ENCODE measurements at places on chromosomes 11 and 22.

GRCh38 chr11:16924826-16925560, 89.2 kb downstream of the PLEKHA7 start:
- peak; percentile 22 for DNase-seq

DNA sequence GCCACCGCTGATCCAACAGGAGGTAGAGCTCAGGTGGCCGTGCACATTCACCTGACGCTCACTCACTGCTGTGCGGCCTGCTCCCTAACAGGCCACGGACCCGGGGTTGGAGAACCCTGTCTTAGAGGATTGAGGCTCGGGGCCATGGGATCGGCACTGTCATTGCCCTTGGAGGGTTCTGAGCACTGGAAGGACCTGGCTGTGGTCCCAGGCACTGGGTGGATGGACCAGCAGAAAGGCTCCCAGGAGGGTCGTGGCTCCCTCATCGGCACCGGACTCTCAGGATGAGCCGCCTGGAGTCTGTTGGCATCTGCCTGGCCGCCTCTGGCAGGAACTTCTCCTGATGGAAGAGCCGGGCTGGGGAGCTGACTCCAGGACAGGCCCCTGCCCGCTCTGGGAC, 6.5 kb downstream of the KCNQ1 start:
- no peak for DNase-seq

DNA sequence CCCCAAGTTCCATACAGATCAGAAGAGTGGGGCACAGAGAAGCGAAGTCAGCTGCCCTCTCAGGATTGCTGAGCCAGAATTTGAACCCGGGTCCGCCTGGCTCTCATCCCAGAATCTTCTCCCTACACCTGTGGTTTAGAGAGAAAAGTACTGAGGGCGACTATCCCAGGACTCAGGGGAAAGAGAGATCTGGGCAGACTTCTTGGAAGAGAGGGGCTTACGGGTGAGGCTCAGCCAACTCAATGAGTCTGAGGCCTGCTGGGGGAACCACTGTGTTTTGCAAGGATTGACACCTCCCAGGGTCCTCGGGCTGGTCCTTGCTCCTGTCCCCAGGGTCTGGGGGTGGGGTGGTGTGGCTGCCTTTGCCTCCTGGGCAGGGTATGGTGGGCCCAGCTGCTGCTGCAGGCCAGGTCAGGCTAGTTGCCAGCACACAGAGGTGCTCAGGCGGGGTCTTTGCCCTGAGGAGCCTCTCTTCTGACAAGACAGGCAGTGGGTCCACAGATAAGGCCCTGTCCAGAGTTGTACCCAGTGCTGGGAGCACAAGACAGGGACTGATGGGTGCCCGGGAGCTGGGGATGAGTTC, 1.2 kb downstream of the CAPN5 start:
- DNase-seq = no peak

DNA sequence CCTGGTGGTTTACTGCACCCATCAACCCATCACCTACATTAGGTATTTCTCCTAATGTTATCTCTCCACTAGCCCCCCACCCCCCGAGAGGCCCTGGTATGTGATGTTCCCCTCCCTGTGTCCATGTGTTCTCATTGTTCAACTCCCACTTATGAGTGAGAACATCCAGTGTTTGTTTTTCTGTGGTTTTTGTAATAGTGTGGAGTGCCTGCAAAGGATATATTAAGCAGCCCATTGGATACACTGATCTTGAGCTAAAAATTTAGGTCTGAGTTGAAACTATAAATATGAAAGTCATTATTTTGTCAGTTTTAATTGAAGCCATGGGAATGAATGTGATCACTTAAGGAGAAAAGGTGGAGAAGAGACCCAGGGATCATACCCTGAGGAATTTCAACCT, 23.0 kb downstream of the MRPL48 start:
- no peak for DNase-seq

DNA sequence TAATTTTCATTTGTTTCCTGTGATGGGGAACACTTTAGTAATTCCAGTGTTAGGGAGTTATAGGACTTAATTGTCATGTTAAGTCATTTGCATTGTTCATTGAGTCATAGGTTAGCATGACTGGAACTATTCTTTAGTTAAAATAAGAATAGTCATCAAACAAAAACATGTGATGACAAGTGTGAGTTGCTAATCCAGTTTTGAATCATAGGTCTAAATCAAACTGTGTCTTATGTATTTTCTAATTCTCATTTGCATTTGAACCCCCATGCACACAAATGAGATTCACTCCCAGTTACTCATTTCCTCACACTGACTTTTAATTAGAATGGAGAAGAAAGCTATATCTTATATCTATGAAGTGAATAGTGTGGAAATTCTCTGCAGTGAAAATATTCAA, 405.6 kb downstream of the LRRC4C start:
- no peak for DNase-seq
